Tracheal epithelial cell (primary cell): ENCODE measurements at places on chromosomes 1 and 21. TPM values are rescaled to one million over a fixed set of nuclear protein-coding genes. Genes with fewer than 3 reads are reported as not detected.

The PRKAA2 gene
- 3.4 and 5.8 TPM in 2 replicates for total RNA-seq

The LDLRAD2 gene
- not detected in 2 replicates for total RNA-seq

The KMO gene
- total RNA-seq: 1.2 TPM in 1 of 2 replicates, not detected in the other

The UBXN10 gene
- 0.24 TPM in 1 of 2 replicates, not detected in the other for total RNA-seq

The EPS8L3 gene
- not detected in 2 replicates for total RNA-seq

The DSCAM gene
- total RNA-seq: 0.21 and 0.48 TPM in 2 replicates

The SPRR5 gene
- not detected in 2 replicates for total RNA-seq

The LCE2A gene
- not detected in 2 replicates for total RNA-seq

The OR2L5 gene
- total RNA-seq: not detected in 2 replicates

The FUCA1 gene
- total RNA-seq: 18.8 and 52.5 TPM in 2 replicates

The OR2T2 gene
- not detected in 2 replicates for total RNA-seq

The PYHIN1 gene
- 0.48 TPM in 1 of 2 replicates, not detected in the other for total RNA-seq

The AVPR1B gene
- not detected in 2 replicates for total RNA-seq

The S100A1 gene
- total RNA-seq: not detected in 2 replicates

The UCK2 gene
- 124 and 126 TPM in 2 replicates for total RNA-seq

The OR2T33 gene
- total RNA-seq: not detected in 2 replicates

The NBPF10 gene
- 1.3 and 1.9 TPM in 2 replicates for total RNA-seq

The ESPN gene
- 14.5 and 17.3 TPM in 2 replicates for total RNA-seq

The LRRC8B gene
- 7.7 and 8.7 TPM in 2 replicates for total RNA-seq

The VCAM1 gene
- total RNA-seq: 0.21 and 37.8 TPM in 2 replicates

The F3 gene
- total RNA-seq: 246 and 791 TPM in 2 replicates

The NPHS2 gene
- not detected in 2 replicates for total RNA-seq

The CRYAA gene
- total RNA-seq: not detected in 2 replicates
